ENCODE measurements at places on chromosomes 5 and 9.

- DNase-seq, result peak; percentile 30
Observed at GRCh38 chr9:108535526-108535925, 320.3 kb downstream of the ACTL7B start.

GRCh38 chr5:142660731-142661130 lies 25.2 kb downstream of the FGF1 start:
- DNase-seq, result no peak

GRCh38 chr5:132369474-132370180 lies at the start of gene SLC22A5:
Gene SLC22A5, plus strand, starts transcription at chr5:132369710. Its CDS starts 263 bp downstream, at chr5:132369973.
- DNase-seq, result peak; percentile 88

GRCh38 chr9:88006511-88007290 lies 32.4 kb upstream of the CDK20 start:
- no peak for DNase-seq

GRCh38 chr9:128638580-128638979 lies 18.1 kb downstream of the DYNC2I2 start:
- DNase-seq, result no peak

DNA sequence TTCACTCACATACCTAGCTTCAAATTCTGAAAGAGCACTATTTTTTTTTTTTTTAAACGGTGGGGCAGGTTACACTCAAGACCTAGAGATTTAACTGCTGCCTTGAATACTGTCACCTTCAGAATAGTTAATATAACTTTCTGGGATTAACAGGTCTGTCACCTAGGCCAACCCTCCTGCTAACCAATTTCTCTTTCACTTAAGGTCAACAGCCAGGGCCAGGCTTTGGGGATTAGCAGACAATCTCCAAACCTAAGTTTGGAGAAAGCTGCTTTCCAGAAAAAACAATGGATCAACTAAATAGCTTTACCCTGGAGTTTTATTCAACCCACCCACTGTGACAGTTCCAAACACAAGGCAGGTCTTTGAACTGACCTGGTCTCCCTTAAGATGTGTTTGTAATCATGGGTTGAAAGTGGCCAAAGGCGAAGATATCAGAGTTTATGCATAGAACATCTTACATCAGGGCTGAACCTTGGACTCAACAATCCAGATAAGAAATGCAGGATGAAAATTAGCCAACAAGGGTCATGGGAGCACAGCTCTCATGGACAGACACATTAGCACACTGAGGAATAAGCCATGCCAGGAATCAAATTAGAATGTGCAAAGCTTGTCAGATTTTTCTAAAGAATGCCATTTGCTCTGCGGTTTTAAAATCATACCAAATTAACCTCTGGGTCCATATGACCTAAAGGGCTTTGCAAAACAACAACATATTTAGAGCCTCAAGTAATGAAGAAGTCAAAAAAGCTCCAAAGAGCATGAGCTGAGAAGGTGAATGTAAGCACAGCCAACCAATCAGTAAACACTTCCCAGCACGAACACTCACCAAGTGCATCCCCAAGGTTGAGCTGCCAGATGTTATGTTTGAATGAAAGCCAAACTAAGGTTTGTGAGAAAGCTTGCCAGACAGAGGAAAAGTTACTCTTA lies 538.5 kb upstream of the DMAC1 start:
- DNase-seq, result no peak

DNA sequence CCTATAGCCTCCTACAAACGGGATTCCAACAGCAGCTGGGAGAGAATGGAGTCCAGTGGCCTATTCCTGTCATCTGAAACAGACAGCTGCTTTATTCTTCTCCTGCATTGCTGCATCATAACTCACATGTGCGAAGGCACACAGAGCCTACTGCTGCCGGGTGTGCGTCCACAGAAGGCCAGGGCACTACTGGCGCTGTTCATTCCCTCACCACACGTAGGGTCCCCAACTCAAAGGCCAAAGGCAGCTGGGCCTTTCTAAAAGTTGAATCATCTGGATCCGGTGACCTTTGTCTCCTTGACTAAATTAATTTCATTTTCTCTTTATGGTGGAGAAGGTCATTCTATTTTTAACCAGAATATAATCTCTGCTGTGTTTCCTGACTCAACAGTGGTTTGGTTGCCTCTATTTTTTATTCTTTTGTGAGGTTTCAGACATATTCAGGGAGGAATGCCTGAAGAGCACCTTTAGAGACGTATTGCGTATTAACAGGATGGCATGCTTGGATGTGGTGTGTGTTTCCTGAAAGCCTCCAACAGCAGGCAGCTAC lies 10.8 kb upstream of the SPATA24 start:
- DNase-seq, result no peak

DNA sequence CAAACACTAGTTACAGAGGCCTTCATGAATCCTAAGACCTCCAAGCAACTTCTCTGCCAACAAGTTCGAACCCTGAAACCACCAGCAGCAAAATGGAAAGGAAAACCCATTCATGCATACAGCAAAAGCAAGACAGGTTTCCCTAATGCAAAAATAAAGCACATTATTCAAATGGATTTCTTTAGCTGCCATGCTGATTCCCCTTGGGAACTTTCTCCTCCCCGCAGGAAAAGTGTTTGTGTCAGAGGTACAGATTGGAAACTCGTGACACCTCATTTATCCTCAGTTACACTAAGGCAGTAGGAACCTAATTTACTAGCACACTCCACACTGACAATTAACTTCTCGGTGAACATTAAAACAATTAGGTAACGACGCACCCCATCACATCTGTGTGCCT lies 63.4 kb downstream of the TLE1 start:
- DNase-seq, result no peak

DNA sequence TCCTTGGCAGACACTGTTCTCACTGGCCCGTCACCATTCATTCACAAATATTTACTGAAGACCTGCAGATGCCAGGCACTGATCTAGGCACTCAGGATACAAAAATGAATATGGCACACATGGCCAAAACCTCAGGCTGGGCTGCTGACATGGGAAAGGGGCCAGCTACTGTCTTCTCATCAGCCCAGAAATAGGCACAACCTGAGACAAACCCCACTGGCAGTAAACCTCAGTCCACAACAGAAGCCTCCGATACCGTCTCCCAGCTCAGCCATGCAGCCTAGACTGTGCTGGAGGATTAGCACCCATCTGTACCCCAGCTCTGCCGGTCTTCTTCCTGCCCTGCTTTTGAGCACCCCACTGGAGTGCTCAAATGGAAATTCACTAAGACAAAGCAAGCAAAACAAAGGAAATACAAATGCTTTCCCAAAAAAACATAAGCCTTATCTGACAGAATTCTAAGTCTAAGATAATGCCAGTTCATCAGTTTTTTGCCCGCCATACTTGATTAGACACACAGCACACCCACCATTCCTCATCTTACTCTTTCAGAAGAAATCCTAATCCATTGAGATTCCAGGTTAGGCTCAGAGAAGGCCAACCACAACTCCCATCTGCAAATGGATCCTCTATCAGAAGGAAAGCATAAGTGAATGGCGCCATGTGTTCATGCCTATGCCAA lies 8.2 kb downstream of the P4HA2 start:
- no peak for DNase-seq

DNA sequence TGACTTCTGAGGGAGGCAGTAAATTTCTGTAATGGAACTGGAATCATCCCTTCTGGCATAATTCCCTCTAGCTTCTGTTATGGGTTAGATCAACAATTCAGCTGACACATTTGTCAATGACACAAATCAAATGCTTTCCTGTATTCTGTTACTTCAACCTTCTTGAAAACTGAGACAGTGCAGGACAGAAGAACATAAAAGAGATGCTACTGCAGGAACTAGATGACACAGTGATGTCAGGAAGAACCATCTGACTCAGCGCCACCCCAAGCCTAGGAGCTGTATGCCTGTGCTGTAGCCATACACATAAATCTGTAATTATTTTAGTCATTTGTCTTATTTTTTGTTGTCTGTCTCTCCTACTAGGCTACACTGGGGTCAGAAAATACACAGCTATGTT lies 18.2 kb upstream of the CEP120 start:
- no peak for DNase-seq

DNA sequence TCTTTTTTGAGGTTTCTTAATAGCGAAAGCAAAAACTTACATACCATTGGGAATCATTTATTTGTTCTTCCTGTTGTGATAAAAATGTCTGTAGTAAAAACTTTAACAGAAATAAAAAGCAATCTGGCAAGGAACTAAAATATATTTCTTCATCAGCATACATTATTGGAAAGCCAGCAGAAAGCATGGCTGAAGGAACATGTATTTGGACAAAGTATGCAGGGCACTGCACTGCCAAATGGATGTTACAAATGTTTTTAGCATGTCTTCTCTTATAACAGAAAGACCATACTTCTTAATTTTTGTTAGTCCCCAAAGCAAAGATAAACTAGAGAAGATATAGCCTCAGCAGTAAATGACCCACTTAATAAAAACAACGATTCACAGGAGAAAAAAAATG lies 80.5 kb downstream of the SMIM15 start:
- no peak for DNase-seq

- DNase-seq, result no peak
Observed at GRCh38 chr9:95508242-95508967, 8.4 kb downstream of the PTCH1 start.

DNA sequence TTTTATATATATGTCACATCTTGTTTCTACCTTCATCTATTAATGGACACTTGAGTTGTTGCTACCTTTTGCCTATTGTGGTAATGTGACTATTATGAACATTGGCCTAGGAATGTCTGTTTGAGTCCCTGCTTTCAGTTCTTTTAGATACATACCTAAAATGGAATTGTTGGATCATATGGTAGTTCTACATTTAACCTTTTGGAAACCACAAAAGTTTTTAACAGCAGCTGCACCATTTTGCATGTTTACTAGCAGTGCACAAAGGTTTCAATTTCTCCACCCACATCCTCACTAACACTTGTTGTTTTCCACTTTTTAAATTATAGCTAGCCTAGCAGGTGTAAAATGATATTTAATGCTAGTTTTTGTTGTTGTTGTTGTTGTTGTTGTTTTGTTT lies 88.4 kb downstream of the GALNT10 start:
- DNase-seq, result no peak

DNA sequence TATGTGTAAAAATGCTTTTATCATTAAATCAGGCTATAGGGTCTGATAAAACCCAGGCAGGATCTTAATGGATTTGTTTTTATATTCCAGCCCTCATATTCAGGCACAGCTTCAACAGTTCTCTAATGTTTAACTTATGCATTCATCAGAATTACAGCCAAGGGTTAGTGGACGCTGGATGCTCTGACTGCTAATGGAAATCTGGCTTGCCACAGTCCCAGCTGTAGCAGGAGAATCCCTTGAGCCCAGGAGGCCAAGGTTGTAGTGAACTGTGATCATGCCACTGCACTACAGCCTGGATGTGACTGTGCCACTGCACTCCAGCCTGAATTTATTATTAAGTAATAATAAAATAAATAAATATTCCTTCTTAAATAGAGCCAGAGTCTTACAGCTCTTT lies 98.0 kb downstream of the SLC25A46 start:
- no peak for DNase-seq

DNA sequence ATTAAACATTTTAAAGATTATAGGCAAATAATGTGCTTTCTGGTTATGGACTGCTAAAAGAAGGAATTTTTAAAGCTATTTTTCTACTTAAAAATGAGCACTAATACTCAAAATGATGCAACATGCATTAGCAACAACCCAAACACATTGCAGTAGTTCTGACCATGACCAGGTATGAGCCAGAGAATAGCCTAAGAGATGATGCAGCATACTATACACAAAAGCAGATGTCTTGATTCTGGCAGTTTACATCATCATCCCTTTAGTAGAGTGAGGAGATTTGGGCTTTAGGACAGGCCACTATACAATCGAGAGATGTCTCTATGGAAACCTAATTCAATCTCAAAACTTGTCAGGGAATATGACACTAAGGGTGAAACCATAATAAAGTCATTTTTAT lies 307.1 kb downstream of the PRR16 start:
- no peak for DNase-seq

DNA sequence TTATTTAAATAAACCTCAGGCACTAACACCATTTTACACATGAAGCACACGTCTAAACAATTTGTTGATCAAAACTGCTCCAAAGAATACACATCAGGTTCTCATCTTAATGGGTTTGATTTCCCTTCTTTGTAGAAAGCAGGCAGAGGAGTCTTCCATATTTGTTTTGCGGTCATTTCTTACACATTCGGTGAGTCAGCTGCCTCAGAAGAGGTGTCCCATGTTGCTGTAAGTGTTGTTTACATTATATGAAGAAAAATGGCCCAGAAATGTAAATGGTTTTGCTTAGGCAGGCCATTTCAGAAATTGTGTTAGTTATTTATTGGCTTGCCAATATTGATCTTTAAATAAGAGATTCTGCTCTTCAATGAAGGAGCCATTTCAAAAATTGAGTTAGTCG lies 325.8 kb downstream of the TENT4A start:
- no peak for DNase-seq

GRCh38 chr9:128684065-128684324 lies 5.0 kb upstream of the SET start:
- no peak for DNase-seq

GRCh38 chr9:16974436-16974835 lies 104.0 kb upstream of the BNC2 start:
- DNase-seq, result no peak

DNA sequence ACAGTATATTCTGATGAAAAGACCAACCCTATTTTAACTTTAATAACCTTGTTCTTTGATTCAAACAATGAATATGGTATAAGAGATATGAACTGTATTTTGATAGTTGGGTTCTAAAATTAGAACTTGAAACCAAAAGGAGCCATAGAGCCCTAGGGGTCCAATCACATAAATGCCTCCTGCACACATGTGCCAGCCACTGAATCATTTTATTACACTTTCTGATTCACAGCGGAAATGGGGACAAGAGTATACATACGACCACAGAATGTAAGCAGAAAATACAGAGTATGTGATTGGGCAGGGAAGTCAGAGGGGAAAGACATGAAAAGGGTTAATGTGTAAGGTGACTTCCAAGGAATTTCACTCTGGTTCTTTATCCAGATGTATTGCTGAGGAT lies 1000.2 kb downstream of the NR2F1-AS1 start:
- no peak for DNase-seq

DNA sequence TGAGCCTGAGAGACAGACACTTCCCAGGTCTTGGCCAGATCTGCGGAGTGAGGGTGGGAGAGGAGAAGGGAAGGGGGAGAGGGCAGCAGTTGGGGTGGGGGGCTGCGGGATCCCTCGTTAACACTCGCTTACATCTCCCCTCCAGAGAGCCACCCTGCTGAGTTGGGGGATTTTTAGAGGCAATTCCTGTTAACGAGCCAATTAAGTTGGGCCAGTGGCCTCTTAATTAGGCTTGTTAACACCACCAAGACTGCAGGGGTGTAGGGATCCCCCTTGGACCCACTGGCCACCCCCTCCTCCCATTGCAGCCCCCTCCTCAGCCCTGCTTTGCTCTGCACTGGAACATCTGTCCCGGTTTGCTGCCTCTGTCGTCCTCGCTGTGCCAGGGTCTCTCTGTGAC lies 23.7 kb downstream of the CNTFR start:
- DNase-seq, result no peak
